ENCODE measurements at places on chromosomes 6 and 20.

- DNase-seq, result no peak
Observed at GRCh38 chr20:51461306-51461705, 81.2 kb downstream of the NFATC2 start.

DNA sequence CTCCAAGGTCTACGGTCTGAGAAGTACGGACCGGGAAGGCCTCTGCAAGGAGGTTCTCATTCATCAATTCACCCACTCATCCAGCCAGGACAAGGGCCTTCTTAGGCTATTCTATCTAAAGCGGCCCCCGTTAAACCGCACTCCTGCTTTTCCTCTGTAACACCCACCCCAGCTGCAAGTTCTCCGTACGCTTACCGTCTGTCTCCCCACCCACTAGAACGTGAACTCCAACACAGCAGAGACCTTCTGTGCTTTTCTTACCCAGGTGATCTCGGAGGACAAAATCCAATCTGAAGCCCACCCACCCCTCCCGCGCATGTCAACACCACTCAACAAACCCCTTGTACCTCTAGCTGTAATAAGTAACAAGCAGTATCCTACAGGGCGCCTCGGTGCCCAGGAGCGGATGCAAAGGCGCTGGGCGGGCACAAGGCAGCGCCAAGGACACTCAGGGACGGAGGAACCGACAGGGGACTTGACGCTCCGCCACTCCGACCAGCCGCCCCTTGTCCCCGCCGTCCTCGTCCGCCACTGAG lies 351 bp downstream of the AURKA start:
- DNase-seq, result no peak

GRCh38 chr6:25942561-25943147 lies 12.2 kb upstream of the SLC17A2 start:
- DNase-seq, result no peak

- DNase-seq, result no peak
Observed at GRCh38 chr6:16619777-16620176, 141.5 kb downstream of the ATXN1 start.

DNA sequence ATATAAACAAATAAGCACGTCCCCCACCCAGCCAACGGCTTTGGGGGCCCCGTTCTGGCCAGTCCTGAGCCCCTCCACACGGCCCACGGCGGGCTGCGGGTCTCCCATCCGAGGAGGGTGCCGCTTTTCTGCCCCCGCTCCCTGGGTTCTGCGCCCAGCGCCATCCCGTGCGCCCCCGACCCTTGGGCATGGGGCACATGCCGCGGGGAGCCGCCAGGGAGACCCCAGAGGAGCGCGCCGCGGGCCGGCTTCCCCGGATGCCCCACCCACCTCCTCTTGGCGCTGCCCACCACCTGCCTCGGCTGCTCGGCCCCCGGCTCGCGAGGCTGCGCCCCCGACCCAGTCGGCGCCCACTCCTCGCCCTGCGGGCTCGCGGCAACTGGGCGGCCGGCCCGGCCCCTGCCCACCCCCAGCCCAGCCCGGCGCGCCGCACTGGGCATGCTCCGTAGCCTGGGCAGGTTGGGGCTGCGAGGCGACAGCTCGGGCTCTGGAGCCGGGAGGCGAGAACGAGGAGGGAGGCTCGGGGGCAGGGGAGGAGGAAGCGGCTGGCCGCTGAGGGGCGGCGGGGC lies 570 bp upstream of the PLCB4 start:
- DNase-seq, result no peak

DNA sequence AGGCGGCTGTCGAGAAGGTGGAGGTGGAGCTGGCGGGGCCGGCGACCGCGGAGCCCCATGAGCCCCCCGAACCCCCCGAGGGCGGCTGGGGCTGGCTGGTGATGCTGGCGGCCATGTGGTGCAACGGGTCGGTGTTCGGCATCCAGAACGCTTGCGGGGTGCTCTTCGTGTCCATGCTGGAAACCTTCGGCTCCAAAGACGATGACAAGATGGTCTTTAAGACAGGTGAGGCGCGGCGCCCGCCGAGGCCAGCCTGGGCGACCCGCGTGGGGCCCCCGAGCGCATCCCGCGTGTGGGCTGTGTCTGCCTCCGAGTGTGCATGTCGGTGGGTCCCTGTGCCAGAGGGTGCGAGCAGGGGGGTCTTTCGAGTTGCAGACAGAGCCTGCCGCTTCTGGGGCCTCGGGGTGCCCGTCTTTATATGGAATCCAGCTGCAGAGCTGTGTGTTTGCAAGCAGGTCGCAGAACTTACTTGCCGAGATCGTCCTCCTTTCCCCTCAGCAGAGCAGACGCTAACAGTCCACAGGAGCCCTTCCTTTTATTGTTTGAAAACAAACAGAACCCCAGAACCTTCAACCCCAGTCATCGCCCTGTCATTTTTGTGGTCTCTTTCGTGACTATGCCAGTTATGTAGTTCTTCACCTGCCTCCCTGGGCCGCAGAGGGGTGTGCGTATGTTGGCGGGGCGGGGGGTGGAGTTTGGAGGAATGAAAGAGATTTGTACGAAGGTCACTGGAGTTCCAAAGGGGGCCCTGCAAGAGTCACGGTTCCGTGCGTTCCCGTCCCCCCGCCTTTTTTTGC lies 766 bp downstream of the SLC16A10 start:
- DNase-seq, result no peak

GRCh38 chr6:119523556-119523955 lies 174.0 kb upstream of the MAN1A1 start:
- no peak for DNase-seq

DNA sequence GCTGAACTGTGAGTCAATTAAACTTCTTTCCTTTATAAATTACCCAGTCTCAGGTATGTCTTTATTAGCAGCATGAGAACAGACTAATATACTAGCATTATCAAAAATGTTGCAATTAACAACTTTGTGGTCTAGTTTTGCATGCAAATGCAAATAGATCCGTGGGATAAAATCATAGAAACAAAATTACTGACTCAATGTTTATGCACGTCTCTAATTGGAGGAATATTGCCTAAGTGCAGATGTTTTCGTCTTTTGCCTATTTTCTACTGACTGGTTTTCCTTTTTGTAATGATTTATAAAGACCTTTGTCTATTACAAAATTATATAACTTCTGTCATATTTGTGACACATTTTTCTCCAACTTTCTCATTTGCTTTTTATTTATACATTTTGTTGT lies 51.9 kb downstream of the SYNE1 start:
- no peak for DNase-seq

DNA sequence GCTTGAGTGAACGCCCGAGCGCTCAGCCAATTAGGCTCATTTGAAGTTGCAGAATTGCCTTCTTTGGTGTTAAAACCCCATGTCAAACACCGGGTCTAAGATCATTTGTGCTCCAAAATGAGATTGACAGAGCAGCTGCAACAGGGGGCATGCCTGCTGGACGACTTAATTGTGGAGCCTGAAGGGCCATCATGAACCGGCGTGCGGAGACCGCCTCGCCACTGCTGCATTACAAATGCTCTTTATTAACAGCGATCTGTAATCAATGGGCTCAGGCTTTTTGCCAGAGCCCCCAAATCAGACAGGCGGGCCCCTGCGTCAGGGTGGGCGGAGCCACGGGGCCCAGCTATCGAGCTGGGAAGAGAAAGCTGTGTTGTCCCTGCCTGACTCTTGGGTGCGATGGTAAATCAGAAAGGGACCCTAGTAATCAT lies 183.2 kb downstream of the SIM1 start:
- DNase-seq, result no peak
